ENCODE measurements at places on chromosomes 16 and 17.

DNA sequence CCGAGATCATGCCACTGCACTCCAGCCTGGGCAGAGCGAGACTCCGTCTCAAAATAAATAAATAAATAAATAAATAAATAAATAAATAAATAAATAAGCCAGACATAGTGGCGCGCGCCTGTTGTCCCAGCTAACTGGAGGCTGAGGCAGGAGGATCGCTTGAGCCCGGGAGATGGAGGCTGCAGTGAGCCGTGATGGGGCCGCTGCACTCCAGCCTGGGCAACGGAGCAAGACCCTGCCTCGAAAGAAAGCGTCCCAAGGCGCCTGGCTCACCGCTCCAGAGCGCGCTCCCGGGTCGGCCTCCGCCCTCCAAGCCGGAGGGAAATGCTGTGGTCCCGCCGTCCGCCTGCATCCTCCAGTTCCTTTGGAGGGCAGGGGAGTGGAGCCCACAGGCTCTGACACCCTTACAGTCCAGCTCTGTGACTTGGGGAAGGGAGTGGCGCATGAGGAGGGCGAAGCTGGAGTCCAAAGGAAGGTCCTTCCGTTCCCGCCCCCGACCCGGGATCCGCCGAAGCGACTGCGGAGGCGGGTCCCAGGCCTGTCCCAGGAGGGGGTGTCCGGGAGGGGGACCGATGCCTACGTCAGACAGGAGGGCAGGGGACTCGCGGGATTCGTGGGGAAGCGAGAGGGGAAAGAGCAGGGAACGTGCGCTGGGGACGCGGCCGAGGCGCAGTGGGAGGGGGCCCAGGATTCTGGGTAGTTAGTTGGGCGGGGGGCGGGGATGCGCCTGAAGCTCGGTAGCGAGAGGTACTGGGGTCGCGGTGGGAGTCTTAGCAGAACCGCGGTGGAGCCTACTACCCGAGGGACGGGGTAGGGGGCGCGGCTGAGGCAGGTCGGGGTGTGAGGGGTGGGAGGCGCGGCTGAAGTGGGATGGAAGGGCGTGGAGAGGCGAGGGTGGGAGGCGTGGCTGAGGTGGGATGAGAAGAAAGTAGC, 8.4 kb upstream of the TRPV2 start:
- H3K4me1 ChIP-seq: peaks cover 3% of the 10 kb centered on the region
- H3K4me3 ChIP-seq: peak overlapping the region; percentile 74
- H3K27ac ChIP-seq: peak overlapping the region; percentile 85

DNA sequence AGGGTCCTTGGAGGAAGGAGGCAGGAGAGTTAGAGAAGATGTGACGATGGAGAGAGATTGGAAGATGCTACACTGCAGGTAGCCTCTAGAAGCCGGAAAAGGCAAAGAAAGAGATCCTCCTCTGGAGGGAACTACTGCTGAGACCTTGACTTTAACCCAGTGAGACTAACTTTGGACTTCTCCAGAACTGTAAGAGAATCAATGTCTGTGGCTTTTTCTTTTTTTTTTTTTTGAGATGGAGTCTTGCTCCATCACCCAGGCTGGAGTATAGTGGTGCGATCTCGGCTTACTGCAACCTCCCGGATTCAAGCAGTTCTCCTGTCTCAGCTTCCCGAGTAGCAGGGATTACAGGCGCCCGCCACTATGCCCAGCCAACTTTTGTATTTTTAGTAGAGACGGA, 8.7 kb downstream of the BCL7C start:
- no peaks in the 10 kb centered on the region for H3K27me3 ChIP-seq
- no peaks in the 10 kb centered on the region for H3K4me1 ChIP-seq
- DNase-seq: no peak
- H3K27ac ChIP-seq: no peak overlapping the region

- no peak overlapping the region for H3K4me3 ChIP-seq
- no peaks in the 10 kb centered on the region for H3K36me3 ChIP-seq
- H3K27ac ChIP-seq: no peak overlapping the region
- DNase-seq: no peak
- H3K4me1 ChIP-seq: no peaks in the 10 kb centered on the region
Measured at GRCh38 chr16:86848821-86849220, 270.5 kb downstream of the FOXL1 start.

DNA sequence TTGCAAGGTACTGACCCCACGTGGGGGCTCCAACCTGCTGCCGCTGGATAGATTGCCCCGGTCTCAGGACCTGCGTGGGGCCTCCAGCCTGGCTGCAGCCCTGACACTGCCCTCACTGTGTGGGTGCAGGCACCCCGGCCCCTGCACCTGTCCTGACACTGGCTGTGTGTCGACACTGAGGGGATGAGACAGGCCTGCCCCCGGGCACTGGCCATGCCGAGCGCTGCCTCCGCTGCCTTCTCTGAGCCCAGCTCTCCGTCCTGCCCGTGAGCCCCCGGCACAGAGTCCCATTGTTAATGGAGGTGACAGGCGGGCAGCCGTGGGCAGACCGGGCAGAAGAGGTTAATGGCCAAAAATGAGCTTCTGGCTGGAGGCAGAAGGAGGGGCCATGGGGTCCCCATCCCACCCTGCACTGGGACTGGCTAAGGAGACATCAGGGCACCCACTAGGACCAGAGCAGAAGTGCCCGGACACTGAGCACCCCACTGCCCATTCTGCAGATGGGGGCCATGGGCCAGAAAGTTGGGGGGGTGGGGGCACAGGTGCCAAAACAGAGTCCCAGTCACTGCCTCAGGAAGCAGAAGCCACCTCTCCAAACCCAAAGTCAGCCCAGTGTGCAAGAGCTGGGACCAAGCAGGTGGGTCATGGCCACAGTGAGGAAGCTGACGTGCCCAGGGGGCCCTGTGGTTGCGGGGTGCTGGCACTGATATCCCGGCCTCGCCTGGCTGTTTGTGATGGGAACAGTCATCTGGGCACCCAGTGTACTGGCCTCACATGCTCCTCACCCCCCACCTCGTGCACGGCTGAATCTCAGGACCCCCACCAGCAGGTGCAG, 2.5 kb upstream of the PRR35 start:
- no peaks in the 10 kb centered on the region for H3K27me3 ChIP-seq
- H3K36me3 ChIP-seq: peaks cover 3% of the 10 kb centered on the region
- no peaks in the 10 kb centered on the region for H3K4me1 ChIP-seq
- DNase-seq: no peak

DNA sequence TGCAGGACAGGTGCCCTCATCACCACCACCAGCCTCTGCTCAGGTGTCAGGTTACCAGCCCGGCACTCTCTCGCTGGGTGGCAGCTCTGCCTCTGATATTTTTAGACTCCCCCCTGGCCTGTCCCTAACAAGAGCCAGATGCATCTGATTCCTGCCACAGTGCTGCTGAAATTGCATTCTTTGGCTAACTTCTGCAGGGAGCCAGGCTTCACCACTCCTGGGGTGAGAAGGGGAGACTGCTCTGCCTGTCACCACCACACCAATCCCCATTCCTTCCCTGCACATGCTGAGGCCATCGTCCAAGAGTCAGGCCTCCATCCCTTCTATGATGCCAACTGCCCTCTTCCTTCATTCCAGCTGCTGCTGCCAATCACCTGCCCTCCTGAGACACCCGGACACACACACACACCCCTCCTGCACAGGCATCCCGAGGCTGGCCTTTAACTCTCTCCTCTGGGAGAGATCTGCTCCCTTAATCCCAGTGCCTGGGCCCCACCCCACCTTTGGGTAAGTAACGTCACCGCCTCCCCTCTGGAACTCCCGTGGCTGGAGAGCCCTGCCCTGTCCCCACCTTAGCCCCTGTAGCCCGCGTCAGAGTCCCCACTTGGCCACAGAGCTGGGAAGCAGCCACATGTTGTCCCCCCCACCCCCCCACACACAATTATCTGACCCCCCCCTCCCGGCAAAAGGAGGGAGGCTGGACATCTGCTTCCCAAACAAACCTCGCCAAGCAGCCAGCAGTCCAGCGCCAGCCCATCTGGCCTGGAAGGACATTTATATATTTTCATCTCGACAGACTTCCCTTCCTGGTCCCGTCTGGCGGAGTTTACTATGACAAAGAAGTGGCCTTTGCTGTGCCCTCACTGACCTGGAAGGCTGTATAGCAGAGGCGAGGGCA, 2.8 kb downstream of the EMP2 start:
- H3K4me3 ChIP-seq: peak overlapping the region; percentile 100
- H3K4me1 ChIP-seq: peaks cover 31% of the 10 kb centered on the region
- peak overlapping the region; percentile 98 for H3K27ac ChIP-seq
- no peaks in the 10 kb centered on the region for H3K27me3 ChIP-seq
- H3K36me3 ChIP-seq: no peaks in the 10 kb centered on the region

GRCh38 chr17:5011928-5012327, 14.2 kb downstream of the KIF1C start:
- H3K4me1 ChIP-seq: no peaks in the 10 kb centered on the region
- H3K27ac ChIP-seq: no peak overlapping the region
- no peak overlapping the region for H3K4me3 ChIP-seq
- no peak for DNase-seq

- peak overlapping the region; percentile 51 for H3K27ac ChIP-seq
- no peak overlapping the region for H3K4me3 ChIP-seq
- peaks cover 57% of the 10 kb centered on the region for H3K4me1 ChIP-seq
Measured at GRCh38 chr16:66521951-66522771, 27.8 kb downstream of the TK2 start.

DNA sequence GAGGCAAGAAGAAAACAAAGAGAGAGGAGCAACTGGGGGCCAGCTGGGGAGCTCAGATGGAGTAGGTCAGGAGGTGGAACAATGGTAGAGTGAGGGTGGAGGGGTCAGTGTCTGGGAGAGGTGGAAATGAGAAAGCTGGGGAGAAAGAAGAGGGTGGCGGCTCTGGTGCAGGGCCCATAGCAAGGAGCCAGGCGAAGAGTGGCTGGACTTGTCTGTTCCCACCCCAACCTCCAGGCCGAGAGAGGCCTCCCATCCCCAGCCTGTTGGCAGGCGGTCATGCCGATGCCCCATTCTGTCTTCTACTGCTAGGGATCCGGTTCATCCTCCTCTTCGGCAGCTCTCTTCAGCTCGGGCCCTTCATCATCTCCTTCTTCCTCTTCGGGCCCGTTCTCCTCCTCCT, 31.3 kb downstream of the AP1G1 start:
- DNase-seq: no peak
- no peaks in the 10 kb centered on the region for H3K4me1 ChIP-seq
- H3K4me3 ChIP-seq: no peak overlapping the region

DNA sequence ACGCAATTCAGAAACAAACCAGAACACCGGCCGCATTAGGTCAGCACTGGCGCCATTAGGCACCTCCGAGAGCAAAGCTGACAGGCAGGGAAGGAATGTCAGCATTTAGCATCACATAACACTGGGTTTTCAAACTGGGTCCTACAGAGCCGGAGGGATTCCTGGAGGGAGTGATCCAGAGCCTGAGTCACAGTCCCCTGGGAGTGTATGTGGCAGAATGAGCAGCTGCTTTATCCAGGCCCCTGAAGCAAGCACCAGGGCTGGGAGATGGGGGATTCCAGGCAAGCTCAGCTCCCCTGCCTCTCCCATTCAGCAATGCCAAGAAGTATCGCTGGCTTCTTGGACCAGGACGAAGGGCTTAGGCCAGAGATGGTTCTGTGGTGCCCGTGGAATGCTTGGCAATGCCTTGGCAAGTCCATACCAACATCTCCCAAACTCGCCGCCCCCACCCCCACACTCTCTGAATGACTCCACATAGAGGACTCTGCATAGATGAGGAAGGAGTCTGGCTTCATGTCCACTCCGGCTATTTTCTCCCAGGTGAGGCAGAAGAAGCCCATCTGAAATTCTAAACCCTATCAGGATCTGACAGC, 20.4 kb downstream of the GAS7 start:
- no peaks in the 10 kb centered on the region for H3K27me3 ChIP-seq
- no peak for DNase-seq
- no peaks in the 10 kb centered on the region for H3K36me3 ChIP-seq

- no peak overlapping the region for H3K27ac ChIP-seq
- no peak overlapping the region for H3K4me3 ChIP-seq
- DNase-seq: no peak
Measured at GRCh38 chr16:27879601-27880247, 183.8 kb downstream of the GSG1L start.

GRCh38 chr17:34760931-34761495, 181.6 kb downstream of the TMEM132E start:
- no peaks in the 10 kb centered on the region for H3K27me3 ChIP-seq
- no peak for DNase-seq
- no peak overlapping the region for H3K4me3 ChIP-seq

DNA sequence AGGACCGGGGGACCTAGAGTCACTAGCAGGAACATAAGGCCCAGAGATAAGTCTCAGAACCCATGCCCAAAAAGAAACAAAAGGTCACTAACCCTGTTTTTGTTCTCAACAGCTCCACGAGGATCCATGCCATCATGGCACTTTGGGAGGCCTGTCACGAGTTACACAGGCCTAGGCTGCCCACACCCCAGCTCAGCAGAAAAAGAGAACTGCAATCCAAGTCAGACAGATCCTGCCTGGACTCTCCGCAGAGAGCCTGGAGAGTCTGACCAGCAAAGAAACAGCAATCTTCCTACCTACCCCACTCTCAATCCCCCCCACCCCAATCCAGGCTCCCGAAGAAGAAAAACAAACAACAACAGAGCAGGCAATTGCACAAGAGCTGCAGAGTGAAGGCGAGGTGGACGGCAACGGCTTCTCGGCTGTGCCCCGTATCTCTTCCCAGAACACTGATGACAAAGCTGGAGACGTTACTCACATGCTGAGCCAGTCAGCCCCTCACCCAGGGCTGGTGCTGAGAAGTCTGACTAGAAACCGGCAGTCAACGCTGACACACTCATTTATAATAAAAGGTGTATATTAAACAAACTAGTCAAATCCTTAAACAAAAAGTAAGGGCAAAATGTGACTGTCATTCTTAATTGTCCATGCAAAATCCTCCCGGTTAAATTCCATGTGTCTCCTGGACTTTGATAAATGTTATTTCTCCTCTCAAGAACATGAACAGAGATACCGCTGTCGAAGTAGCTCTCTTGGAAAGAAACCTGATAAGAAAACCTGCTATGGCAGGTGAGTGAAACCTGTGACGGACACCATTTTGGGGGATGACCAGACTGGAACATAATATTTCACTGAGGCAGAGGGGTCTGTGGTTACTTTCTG, 89.3 kb downstream of the SMG6 start:
- H3K36me3 ChIP-seq: no peaks in the 10 kb centered on the region
- H3K27ac ChIP-seq: peak overlapping the region; percentile 82
- peak; percentile 52 for DNase-seq
- peak overlapping the region; percentile 66 for H3K4me3 ChIP-seq

DNA sequence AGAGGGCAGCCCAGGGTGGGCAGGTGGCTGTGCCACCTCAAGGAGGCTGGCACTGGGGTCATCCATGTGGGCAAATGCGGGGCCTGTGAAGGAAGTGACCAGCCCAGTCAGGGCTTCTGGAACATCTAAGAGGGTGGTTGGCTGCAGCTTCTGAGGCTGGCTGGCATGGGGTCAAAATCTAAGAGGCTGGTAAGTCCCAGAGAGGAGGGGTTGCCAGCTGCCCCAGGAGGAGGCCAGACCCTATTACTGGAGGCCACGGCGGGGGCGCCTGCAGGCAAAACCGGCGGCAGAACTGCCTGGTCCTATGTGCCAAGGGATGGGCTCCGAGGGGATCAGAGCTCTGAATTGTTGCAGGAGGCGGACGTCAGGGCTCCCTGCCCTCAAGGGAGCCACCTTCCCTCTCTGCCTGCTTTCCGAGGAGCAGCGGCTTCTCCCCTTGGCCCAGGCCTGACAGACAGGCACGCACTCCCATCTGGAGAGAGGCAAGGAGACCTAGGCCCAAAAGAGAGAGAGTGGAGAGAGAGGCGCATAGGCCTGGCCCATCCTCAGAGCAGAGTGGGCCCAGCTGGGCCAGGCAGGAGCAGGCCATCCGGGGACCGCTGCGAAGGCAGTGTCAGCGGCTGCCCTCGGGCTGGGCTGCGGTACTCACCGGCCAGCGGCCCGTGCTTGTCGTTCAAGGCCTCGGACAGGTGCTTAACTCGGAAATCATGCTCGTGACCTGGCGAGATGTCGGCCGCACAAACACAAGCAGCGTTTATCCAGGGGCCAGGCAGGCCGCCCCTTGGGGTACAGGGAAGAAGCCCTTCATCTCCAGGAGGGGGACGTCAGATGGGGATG, 10.9 kb downstream of the ZACN start:
- H3K27me3 ChIP-seq: no peaks in the 10 kb centered on the region
- H3K4me3 ChIP-seq: no peak overlapping the region
- no peak for DNase-seq
- H3K4me1 ChIP-seq: no peaks in the 10 kb centered on the region
- H3K27ac ChIP-seq: no peak overlapping the region
- peaks cover 78% of the 10 kb centered on the region for H3K36me3 ChIP-seq

All from thoracic aorta (tissue), 2 donors.